ENCODE measurements at places on chromosomes 1 and 21. TPM values are rescaled to one million over a fixed set of nuclear protein-coding genes. Genes with fewer than 3 reads are reported as not detected.

GRCh38 chr1:4318720-4319119 is 335.7 kb upstream of the AJAP1 start:
- no peak for DNase-seq

GRCh38 chr1:34918977-34919561 is 10.4 kb downstream of the DLGAP3 start:
- DNase-seq = no peak

DNA sequence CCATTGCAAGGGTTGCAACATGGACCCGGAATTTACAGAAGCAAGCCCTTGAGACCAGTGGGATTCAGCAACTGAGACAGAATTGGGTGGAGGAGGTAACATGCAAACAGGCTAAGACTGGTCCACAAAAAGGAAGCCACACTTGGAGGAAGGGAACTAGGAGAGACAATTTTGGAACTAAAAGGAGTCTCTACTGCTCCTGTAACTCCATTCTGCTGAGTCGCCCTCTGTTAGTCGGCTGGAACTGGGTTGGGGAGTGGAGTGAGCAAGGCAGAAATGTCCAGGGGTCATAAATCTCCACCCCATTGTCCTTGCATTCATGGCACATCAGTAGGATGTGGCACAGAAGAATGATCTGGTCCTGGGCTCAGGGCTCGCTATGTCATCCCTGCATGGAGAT is 5.1 kb downstream of the LAMB3 start:
- no peak for DNase-seq

- no peak for DNase-seq
These were observed 353.8 kb upstream of the PLXNA2 start for GRCh38 chr1:208598021-208598420.

DNA sequence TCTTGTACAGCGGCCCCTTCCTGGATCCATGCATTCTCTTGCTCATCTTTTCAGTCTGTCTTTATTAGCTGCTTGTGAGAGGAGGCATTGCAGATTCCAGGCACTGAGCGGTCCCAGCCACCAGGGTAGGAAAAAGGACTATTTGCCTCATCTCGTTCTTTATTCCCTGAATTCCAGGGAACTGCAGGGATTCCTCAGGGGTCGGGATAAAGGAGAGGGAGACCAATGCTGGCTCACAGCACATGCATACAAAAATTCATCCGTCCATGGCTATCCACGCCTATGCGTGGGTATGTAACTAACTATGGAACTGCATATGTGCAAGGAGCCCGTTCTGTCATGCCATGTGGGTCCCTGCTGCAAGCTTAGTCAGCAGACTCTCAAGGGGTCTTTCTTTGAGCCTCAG is 879 bp upstream of the PLPPR5 start:
- DNase-seq = no peak

- no peak for DNase-seq
These were observed 36.5 kb downstream of the ZMYM1 start for GRCh38 chr1:35115459-35116383.

DNA sequence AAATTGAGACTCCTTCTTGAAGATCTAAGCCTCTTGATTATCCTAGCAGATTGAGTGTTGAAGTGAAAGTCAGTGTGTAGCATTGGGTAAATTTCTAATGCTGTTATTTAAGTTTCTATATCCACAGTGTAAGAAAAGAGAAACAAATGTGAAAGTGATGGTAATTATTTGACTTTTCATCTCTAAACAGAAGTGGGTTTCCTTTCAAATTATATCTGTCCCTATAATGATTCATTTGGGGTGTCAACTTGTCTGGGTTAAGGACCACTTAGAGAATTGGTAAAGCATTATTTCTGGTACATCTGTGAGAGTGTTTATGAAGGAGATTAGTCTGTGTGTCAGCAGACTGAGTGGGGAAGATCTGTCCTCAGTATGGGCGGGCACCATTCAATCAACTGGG is 133.0 kb upstream of the HMCN1 start:
- DNase-seq = no peak

GRCh38 chr1:53593758-53594380 is 134.7 kb downstream of the DMRTB1 start:
- DNase-seq = no peak

GRCh38 chr21:25464275-25464674 is 143.0 kb downstream of the MRPL39 start:
- DNase-seq = no peak

DNA sequence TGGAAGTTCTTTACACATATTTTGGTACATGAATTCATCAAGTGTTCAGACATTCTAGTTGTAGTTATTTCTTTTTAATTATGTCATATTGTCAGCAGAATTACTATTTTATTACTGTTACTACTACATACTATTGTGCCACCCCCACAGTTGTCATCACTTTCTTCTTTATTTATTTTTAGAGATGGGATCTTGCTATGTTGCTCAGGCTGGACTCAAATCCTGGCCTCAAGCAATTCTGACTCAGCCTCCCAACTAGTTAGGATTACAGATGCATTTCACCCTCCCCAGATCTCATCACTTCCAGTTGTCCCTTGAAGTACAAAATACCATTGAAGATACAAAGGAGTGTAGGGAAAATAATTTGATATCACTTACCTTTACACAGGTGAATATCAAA is 258.0 kb downstream of the KCTD3 start:
- no peak for DNase-seq

DNA sequence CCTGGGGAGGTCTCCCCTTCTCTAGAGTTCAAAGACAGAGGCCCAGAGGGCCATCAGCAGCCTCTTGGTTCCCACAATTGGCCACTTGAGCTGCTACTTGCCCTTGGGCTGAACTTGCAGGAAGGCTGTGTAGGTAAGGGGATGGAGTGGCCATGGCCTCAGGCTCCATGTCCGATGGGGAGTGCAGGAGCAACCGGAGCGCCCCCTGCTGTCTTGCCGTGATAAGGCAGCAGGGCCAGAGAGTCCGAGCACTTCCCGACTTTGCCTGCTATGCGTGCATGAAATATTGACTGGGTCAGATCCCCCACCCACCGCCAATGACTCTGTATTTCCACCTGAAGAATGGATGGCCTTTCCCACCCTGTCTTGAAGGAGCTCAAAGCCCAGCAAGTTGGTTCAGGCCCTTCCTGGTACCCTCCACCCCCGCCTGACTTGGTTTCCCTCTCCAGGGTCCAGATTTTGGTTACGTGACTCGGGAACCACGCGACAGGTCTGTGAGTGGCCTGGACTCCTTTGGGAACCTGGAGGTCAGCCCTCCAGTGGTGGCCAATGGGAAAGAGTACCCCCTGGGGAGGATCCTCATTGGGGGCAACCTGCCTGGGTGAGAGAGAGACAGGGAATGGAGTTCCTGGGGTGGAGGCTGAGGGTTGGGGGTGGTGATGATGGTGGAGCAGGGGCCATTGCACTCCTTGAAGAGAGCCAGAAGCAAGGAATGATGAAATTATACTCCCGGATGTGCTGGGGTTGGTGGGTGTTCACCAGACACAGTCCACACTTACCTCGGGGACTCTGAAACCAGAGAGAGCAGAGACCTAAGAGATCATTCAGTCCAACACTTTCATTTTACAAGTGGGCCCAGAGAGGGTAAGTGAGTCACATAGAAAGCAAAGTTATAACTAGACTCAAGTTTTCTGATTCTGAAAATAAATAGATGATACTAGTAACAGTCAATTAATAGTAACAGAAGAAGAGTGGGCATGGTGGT is 25.6 kb downstream of the PADI3 start:
- no peak for DNase-seq

- no peak for DNase-seq
These were observed 325.1 kb upstream of the GREM2 start for GRCh38 chr1:240936911-240937668.

- no peak for DNase-seq
These were observed 15.7 kb downstream of the VCAM1 start for GRCh38 chr1:100735244-100735643.

DNA sequence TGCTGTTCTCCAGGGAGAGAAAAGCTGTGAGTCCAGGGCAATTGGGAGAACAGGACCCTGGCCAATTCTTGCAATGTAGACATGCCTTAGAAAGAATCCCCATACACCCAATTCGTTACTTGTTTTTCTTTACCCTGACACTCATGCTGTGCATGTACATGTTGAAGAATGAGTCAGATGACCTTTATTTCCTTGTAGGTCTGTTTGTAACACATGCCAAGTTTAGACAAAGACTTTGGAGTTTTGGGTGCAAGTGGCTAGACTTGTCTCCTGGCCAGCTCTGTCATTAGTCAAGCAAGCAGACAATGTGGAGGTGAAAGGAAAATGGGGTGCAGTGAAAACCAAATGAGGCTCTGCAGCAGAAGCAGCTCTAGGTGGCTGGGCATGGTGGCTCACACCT is 38.1 kb downstream of the GNPAT start:
- no peak for DNase-seq

GRCh38 chr1:7810395-7810794 is 26.3 kb downstream of the PER3 start:
- DNase-seq = no peak

GRCh38 chr1:77484926-77485325 is 197.5 kb downstream of the ZZZ3 start:
- no peak for DNase-seq

GRCh38 chr1:150620919-150621318 is 8.5 kb downstream of the ENSA start:
- DNase-seq = no peak

FCRL5 gene
- total RNA-seq = not detected

IFNAR2 gene
- total RNA-seq = 15.1 TPM

TMPRSS15 gene
- not detected for total RNA-seq

AMY1A gene
- not detected for total RNA-seq

OR2M3 gene
- under 0.01 TPM for total RNA-seq

HAO2 gene
- under 0.01 TPM for total RNA-seq

Data from frontal cortex (tissue), 4 donors.